ENCODE measurements at places on chromosomes 7 and 10.
A peak's percentile ranks its signal among the peaks of the same experiment; 100 is the strongest.

- no peak for DNase-seq
These were observed 45.1 kb downstream of the PIP4K2A start for GRCh38 chr10:22669163-22669711.

GRCh38 chr10:131094527-131095312, 216.8 kb downstream of the TCERG1L start:
- no peak for DNase-seq

GRCh38 chr7:75996476-75996875, 2.1 kb upstream of the TMEM120A start:
- DNase-seq, result no peak

DNA sequence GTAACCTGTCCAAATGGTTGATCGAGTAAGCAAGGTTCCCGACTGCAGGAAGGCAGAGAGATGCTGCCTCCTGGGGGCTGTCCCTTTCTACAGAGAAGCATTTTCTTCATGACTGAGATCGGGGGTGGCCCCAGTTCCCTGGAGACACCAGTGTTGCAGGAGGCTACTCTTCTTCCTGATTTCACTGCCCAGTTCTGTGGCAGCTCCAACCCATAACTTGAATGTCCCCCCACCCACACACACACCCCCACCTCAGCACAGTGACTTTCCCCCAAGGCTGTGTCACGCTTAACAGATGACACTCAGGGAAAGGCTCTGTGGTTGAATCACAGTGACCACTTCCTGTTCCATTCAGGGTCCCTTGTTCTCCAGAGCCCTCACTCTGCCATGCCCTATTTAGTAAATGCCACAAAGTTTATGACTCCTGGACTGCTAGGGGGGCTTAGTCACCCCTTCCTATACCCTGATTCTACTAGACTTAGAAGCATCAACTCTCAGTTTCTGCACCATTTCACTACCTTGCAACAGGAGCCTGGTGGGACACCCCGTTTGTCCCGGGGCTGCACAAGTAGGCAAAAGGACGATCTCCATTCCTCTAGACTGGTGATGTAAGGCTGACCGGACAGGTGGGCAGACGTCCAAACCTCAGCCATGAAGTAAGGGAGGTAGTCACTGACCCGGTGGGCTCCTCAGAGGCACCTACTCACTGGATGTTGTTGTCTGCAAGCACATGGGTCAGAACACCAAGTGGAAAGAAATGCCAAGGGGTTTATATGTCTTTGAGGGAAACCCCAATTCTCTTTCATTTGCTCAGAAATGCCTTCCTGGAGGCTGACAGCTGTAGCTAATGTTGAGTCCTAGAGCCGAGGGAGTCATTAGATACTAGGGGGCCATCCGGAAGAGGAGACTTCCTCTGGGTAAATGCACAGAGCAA, 31.3 kb upstream of the SMC3 start:
- DNase-seq, result peak; percentile 35

DNA sequence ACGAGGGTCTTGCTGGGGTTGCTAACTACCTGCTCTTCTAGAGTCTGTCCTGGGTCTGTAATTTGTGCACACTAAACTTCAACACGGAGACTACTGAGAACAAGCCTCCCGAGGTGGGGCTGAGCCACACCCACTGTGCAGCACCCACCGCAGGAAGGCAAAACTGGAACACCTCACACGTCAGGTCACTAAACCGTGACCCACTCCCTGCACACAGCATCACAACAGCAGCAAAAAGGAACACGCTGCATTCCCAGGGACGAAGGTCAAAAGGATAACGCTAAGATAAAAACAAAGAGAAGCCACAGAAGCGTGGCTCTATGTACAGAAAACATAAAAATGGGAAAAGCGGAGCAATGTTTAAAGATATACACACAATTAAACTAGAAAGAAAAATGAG, 170.1 kb downstream of the MAD1L1 start:
- DNase-seq, result no peak

GRCh38 chr7:114889646-114890285, 32.1 kb upstream of the MDFIC start:
- no peak for DNase-seq

GRCh38 chr7:21044384-21044783, 257.7 kb upstream of the SP8 start:
- DNase-seq, result no peak

- no peak for DNase-seq
These were observed 2.1 kb upstream of the PRXL2A start for GRCh38 chr10:80406204-80406603.

GRCh38 chr10:29642990-29643389, 8.2 kb upstream of the SVIL start:
- DNase-seq, result no peak

GRCh38 chr7:138568655-138569054, 108.6 kb downstream of the TRIM24 start:
- no peak for DNase-seq

DNA sequence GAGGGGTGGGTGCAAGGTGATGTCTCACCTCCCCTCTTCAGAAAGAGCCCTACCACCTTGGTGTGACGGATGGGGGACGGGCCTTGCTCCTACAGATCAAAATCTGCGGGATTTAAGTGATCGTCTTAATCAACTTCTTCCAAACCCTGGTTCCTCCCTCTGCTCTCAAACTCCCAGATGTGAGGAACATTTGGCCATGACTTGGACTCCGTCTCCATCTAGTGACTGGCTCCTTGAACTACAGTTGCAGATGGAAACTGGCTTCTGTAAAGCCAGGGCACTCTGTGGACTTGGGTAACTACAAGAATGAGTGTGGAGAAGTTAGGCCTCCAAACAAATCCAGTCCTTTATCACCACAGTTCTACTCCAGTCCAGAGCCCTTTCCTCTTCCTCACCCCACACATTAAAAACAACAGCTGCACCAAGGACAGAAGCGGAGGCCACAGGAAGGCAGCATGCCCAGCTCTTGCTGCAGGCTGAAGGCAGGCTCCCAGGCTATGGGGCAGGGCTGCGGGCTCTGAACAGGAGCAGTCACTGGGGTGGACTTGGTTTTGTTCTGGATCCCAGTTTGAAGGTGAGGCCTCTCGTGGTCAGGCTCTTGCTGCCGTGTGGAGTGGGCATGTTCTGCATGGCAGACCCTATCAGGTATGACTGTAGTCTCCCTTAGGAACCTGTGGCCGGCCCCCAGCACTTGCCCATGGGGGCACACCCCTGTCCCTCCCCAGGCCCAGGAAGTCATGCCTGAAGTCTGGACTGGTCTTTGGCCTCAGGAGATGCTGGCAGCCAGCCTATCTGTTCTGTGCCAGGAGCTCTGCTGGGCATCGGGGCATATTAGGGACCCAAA, 79.4 kb downstream of the VWC2 start:
- DNase-seq, result no peak

- DNase-seq, result no peak
These were observed 13.1 kb downstream of the DNAJC1 start for GRCh38 chr10:21990449-21990848.

DNA sequence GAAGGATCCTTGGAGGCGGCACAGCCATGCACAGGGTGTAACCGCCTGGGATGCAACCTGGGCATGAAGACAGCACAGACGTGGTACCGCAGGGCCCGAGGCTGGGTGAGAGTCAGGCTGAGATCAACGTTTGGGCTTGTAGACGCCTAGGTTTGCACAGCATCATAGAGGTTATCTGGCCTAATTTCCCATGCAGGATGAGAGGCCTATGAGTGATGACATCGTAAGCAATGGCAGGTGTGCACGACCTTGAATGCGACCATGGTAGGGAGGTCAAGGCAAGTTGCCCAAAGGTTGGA, 7.5 kb downstream of the CALML3 start:
- DNase-seq, result no peak

DNA sequence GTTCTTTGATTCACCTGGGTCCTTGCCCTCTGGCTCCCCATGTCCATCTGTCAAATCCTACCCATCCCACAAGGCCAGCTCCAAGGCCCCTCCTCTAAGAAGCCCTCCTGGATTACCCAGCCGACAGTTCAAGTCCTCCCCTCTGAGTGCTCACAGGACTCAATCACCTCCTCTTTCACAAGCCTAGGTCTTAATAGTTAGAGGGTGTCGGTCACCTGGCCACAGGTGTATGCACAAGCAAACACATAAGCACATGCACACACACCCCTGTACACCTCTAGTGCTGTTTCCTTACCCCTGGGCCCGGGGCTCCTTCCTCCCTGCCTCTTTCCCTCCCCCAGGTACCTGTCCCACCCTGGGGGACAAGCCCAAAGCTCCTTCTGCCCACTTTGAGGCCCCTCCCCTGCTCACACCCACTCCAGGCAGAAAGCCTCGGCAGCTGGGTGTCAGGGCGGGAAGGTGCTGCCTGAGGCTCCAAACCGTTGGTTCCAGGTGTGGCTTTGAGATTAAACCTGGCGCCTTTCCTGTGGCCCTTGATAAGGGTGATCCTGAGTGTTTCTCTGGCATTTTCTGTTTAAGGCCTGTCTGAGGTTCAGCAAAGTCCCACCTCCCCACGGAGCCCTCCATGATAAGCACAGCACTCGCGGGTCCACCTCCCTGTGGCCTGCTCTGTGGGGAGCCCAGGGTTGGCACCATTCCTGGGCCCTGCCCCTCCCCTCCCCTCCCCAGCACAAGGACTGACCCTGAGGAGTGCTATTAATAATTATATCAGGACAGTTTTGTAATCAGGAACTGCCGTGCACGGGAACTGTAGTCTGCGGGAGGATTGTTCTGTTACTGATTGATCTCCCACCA, 14.6 kb upstream of the AQP1 start:
- no peak for DNase-seq

DNA sequence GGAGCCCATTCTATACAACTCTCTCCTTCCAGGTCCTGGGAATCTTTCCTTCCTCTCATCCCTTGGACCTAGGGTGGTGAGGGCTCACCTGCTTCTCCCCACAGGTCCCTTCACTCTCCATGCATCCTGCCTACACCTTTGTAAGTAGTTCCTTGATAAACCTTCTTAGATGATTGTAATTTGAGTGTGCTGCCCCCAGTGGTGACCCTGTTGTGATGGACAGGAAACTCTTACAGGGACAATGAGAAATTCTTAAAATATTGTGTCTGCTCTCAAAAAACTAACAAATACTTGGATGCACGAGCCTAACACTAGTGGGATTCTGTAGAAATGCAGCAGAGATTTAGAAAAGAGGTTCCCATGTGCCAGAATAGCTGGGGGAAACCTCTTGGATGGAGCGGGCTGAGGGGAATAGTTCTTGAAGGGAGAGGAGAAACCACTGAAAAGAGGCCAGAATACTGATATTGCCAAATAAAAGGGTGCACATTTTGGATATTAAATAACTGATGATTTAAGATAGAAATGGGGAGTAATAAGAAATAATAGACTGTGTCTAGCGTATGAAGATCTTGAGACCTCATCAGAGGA, 6.7 kb upstream of the PAXIP1 start:
- DNase-seq, result no peak

GRCh38 chr10:101484175-101484745, 103.8 kb downstream of the POLL start:
- DNase-seq, result no peak
